Stimulated activated CD8-positive, alpha-beta memory T cell treated with anti-CD3 and anti-CD28 coated beads, Interleukin-2, amount 100 ng/mL, for 1 hour (primary cell): ENCODE measurements at places on chromosomes 1 and 21.

- no peak for DNase-seq
These were observed 95.6 kb downstream of the RIPK4 start for GRCh38 chr21:41671212-41671762.

DNA sequence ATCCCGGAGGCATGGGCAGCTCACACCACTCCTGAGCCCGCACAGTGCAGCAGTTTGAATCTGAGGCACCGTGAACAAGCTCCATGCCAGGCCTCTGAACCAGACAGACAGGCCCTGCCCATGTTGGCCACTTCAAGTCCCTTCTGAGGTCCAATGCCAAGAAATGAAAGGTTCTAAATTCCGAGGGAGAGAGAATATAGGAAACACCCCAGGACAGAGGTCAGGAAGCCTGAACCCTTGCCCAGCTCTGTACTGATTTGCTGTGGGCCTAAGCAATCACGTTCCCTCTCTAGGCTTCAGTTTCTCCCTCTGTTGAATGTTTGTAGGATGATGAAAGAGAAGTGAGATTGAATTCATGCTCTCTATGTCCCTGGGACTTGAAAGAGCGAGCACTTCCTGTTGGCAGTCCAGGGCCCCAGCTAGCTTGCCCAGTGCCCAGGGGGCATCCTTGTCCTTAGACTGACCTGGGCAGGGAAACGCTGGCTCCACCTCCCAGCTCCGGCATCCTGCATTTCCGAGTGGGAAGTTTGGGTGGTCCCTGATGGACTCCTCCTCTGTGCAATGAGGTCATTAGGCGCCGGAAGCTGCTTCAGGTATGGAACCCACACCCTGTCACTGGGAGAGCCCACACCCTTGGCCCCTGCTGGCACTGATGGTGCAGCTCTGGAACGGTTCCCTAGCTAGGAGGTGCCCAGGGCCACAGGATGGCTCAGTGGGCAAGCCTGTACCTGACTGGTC lies 242.4 kb upstream of the TMEM51 start:
- no peak for DNase-seq

- DNase-seq = no peak
These were observed 99.8 kb upstream of the NFIA start for GRCh38 chr1:60982539-60982938.

DNA sequence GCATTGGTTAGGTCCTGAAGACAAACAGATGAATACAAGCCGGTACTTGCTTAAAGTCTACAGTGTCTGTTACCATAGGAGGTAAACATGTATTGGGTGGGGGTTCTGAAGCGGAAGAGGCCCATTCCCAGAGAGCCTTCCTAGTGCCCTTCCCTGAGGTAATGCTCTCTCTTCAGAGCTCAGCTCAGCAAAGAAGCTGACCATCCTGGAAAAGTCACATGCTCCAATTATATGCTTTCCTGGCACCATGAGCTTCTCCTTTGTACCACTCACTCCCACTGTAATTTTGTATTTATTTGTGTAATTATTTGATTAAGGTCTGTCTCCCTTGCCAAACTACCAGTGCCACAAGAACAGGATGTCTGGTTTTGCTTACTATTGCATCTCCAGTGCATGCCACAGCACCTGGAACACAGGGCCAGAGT lies 42.0 kb downstream of the RAB3B start:
- no peak for DNase-seq

- DNase-seq = no peak
These were observed 1536.8 kb downstream of the KCNT2 start for GRCh38 chr1:195071461-195071860.

GRCh38 chr1:111184663-111185062 lies 15.8 kb downstream of the DENND2D start:
- DNase-seq = no peak

- no peak for DNase-seq
These were observed 107.1 kb upstream of the ERRFI1 start for GRCh38 chr1:8133190-8133589.
